ENCODE measurements at places on chromosomes 1 and 21.

DNA sequence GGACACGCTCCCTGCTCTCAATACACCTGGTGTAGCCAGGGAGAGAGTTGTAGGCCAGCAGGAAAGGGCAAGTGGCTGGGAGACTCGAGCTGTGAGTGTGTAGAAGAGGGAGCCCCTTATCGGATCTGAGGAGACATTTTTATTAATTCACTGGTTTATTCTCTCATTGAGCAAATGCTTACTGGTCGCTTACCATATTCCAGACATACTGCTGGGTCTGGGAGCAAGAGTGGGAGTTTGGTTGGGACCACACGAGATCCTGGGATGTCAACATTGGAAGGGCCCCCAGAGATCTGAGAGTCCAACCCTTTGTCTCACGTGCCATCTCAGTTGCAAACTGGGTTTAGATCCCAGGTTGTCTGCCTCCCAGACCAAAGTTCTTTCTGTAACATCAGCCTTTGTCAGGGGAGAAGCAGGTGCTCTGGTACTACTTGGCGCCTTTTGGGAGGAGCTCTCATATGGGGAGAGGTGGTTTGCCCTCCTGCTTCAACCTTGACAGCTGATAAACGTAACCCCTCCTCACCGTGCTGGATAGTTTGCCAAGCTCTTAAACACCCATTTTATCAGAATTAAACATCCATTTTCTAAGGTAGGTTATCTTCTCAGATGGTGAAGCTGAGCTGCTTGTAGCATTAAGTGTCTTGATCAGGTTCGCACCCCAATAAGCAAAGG, 742 bp downstream of the TMEM222 start:
- DNase-seq = no peak

GRCh38 chr1:45478121-45478814, 12.7 kb downstream of the TESK2 start:
- no peak for DNase-seq

- no peak for DNase-seq
These were observed 34.3 kb downstream of the XKR8 start for GRCh38 chr1:27994060-27994459.

GRCh38 chr1:154716614-154717527, 108.9 kb upstream of the ADAR start:
- no peak for DNase-seq

DNA sequence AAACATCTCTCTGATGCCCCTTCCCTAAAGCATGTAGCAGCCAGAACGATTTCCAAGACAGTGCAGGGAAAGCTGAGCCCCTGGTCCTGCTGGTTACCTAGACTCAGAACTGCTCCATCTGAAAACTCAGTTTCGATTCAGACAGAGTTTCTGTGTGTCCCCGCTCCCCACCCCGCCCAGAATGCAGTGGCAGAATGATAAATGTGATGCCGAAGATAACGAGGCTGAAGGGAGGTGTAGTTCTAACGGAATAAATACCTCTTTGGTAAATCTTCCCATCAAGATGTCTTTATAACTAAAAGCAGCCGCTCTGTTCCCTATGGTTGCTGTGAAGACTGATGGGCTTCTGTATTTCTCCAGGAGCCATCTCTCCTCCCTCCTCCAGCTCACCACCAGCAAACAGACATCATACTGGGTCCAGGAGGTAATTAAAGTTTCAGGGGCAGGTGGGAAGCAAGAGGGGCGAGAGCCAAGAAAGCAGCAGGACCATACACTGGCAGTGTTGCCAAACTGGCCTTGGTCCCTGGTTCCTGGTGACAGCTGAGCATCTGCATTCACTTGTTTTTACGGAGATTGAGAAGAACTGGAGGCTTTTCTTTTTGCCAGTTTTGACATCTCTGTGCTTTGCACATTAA, 76.9 kb downstream of the DDX20 start:
- DNase-seq = no peak

DNA sequence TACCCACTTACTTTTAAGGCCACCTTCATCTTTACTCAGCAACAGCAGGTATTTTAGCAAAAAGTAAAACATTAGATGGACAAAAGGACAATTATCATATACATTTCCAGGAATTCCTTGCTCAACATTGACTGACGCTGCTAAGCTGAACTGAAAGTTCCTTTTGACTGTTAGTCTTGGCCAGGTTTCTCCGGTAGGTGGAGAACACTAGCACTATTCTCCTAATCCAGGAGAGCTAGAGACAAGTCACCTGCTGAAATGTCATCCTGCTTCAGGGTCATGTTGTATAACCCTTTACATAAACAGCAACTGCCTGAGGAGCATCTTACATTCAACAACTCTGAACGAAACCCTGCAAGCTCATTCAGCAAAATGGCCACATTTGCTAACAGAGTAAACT, 109.0 kb upstream of the ESRRG start:
- no peak for DNase-seq

DNA sequence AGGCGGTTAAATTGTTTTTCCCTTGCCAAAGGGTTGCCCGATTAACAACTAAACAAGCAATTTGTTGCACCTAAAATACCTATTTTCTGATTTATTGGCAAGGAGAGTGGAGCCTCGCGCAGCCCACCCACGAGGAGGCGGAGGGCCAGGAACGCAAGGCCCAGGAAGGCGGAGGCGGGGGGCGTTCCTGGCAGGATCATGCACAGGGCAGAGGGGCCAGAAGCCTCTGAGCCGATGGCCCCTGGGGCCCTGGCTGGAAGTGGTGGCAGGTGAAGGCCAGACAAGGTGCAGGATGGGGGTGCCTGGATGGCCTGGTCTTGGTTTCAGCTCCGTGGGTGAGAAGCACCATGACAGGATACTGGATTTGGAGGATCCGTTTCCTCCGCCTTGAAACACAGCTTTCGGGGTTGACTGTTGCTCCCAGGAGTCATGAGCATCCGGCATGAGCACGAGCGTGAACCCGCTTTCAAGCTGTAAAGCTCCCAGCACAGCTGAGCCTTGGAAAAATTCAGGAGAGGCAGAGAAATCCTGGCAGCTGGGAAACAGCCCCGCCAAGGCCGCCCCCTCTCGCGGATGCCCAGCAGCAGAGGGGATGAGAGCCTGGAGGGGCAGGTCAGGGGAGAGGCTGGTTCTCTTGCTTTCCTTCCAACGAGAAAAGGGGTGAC, 35.0 kb downstream of the AJAP1 start:
- no peak for DNase-seq

GRCh38 chr1:175128523-175128922, 60.9 kb downstream of the TNN start:
- no peak for DNase-seq

DNA sequence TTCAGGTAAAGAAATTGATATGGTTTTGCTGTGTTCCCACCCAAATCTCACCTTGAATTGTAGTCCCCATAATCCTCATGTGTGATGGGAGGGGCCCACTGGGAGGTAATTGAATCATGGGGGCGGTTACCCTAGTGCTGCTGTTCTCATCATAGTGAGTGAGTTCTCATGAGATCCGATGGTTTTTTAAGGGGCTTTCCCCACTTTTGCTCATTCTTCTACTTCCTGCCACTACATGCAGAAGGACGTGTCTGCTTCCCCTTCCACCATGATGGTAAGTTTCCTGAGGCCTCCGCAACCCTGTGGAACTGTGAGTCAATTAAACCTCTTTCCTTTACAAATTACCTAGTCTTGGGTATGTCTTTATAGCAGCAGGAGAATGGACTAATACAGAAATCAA, 69.3 kb downstream of the MIS18A start:
- no peak for DNase-seq

GRCh38 chr1:199151634-199152425, 513.0 kb downstream of the PTPRC start:
- DNase-seq = no peak

DNA sequence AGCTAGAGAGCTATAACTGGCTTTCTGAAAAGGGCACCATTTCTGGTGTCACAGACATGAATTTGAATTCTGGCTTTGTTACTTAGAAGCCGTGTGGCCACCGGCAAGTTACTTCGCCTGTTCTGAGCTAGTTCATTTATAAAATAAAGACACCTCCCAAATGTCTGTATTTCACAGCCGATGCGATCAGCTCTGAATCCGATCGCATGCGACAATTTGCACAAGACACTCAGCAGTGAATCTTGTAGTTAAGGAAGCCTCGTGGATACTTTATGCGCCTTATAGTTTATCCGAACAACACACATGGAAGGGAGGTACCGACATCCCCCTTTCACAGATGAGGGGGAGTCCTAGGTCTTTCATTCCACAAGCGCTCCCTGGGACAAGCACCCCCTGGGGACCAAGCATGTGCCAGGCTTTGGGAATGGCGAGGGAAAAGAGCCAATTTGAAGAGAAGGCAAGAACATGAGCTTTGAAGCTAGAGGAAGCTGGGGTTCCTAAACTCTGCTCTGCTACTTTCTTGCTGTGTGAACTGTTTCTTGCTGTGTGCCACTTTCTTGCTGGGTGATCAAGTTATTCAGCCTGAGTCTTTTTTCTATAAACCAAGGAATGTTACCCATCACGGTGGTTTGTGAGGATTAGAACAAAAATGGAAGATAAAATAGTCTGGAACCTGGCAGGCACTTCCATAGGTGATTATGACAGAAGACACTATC, 3.9 kb downstream of the ID3 start:
- DNase-seq = no peak

- no peak for DNase-seq
These were observed 93.1 kb upstream of the HAO2 start for GRCh38 chr1:119275145-119276134.

DNA sequence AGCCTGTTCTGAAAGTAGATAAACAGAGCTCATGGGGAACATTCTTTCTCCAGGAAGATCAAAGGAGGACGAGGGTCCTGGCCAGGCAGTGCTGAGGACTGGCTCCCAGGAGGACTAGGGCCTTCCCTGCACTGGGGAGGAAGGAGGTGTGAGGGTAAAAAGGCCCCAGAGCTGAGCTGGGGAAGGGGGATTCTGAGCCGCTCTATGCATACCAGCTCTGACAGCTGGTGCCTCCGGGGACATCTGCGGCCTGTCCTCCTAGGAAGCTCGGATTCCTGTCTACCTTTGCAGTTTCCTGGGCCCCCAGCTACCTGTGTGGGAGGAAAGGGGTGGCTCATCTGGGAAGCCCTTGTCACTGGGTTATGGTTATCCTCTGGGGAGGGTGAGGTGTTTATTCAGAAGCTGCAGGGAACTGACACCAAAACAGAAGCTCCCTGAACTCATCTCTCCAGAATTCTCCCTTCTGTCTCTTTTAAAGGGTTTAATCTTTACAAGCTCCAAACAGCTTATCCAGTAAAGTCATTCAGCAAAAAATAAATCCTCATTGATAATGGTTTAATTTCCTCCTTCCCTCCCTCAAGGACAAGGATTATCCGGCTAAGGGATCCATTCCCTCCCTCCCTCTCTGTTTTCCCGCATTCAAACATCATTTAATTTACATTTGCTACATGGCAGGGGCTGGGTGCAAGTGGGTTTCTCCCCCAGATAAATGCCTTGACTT, 31.0 kb downstream of the NENF start:
- DNase-seq = no peak

DNA sequence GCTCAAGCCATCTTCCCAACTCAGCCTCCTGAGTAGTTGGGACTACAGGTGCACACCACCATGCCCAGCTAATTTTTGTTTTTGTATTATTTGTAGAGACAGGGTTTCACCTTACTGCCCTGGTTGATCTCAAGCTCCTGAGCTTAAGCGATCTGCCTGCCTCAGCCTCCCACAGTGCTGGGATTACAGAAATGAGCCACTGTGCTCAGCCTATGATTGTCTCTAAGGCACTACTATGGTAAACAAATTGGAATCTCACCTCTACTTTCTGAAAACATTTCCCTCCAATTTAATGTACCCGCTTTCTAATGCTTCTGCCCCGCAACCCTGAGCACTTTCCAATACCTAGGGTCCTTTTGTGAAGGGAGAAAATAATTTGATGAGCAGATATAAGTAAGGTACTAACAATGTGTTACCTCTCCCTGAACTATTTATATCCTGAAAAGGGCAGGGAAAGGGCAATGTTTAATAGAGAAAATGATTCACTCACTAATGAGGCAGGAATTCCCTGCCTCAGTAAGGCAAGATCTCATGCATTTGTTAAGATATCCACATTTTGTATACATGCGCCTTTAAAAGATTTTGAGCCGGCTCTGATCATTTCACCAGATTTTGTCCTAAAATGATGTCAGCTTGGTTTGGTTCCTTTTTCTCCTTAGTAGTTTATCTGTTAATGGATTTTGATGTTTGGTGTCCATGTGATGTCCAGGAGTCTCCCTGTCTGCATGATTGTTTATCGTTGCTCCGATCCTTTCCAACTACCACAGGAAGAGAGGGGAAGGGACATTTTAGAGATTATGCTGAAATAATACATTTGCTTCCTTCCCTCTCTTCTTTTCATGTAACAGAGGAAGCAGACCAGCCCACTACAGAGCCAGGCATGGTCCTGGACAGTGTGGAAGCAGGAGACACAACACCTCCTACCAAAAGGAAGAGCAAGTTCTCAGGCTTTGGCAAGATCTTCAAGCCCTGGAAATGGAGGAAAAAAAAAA, 47.3 kb upstream of the RCC1 start:
- no peak for DNase-seq

DNA sequence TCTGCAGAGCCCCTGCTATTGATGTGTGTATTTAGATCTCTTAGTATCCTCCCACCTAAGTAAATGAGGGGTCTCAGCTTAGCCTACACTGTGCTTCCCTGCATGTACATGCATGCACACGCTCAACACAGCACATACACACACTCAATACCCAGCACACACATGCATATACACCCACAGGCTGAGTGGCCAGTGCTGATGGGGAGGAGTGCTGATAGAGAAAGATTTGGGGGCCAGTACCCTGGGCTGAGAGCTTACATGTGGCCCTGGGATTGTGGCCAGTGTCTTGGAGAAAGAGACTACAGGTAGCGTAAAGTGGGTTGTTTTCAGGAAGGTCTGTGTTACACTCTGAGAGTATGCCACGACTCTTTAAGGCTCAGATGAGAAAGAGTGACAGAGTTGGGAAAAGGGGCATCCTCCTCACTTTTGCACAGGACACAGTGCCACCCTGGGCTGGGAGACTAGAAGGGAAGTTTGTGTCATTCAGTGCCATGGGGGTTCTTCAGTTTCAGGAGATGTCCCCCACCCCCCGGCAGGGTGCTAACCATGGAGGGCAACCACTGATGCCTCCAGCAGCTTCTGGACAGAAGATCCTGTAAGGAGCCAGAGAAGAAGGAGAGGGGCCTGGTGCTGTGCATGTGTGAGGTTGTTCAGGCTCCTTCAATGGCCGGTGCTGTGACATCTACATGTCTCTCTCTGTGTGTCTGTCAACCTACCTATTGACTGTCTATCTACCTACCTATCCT, 166.8 kb downstream of the RHOU start:
- DNase-seq = no peak

DNA sequence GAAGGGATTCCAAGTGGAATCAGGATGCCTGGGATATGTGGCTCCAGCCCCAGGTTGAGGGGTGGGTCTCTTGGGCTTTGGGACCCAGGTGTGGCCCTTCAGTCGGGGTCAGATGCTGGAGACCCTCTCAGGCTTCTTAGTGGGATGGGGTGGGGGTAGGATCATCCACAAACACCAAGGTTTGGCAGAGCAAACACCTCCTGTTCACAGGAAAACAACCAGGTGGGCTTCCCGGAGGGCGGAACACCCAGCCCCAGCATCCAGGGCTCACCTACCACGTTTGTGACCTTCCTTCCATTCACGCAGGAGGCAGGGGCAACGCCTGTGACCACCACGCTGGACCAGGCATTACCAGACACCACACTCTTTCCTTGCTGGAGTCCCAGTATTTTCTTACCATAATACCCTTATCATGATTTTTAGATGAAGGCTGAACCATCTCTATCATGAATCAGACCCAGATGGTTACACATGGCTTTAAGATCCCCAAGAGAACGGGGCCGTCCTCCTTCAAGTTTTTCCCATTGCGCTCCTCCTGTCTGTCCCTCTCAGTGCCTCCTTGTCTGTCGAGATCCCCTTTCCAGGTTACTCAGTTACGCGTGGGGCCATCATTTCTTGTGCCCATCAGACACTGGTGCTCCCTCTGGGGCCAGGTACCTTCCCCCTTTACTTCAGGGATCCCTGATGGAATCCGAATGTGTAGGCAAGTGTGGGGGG, 428.2 kb downstream of the NPHP4 start:
- DNase-seq = no peak
